Stimulated activated CD8-positive, alpha-beta memory T cell treated with anti-CD3 and anti-CD28 coated beads, Interleukin-2, amount 100 ng/mL, for 1 hour (primary cell): ENCODE measurements at places on chromosomes 4 and X.

GRCh38 chrX:2516623-2517022 lies 15.8 kb upstream of the DHRSX start:
- no peak for DNase-seq

DNA sequence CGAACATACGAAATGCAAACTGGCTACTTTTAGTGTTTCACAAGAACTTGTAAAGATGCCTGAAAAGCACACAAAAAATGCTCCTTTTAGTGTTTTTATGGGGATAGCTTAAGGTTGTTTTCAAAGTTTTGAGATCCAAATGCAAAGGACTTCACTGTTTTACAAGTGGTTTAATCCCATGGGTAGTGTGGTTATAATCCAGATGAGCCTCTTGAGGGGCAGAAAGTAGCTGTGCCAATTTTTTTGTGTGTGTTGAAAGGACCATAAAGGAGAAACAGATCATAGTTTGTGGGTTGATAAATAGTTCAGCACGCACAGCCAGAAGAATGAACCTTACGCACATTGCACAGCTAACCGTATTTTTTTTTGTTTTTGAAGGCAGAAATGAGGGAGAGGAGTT lies 126.9 kb upstream of the GIMD1 start:
- no peak for DNase-seq

- no peak for DNase-seq
Observed at GRCh38 chr4:52001616-52002015, 18.5 kb downstream of the LRRC66 start.

- DNase-seq: no peak
Observed at GRCh38 chr4:25911356-25911755, 2.7 kb upstream of the SMIM20 start.

- DNase-seq: no peak
Observed at GRCh38 chr4:121822796-121823504, 733 bp downstream of the CCNA2 start.

- DNase-seq: no peak
Observed at GRCh38 chr4:6471307-6472007, 957 bp downstream of the PPP2R2C start.

DNA sequence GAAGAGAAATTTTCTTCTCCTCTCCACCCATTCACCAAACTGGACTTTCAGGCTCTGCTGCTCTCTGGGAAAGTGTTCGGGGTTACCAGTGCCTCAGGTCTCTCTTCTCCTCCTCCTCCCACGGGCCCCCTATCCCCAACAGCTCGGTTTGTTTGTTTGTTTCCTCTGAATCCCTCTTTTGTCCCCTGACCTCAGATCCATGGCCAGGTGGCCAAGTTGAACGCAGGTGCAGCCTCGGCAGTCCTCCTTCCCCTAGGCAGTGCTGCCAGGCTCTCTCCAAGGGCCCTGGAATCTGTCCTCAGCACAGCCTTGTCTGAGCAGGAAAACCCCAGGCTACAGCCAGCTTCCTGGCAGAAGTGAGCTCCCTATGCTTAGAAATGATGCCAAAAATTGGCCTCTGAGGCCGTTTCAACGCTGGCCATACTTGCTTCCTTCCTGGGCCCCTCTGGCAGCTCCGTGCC lies 60.0 kb downstream of the FHDC1 start:
- no peak for DNase-seq

DNA sequence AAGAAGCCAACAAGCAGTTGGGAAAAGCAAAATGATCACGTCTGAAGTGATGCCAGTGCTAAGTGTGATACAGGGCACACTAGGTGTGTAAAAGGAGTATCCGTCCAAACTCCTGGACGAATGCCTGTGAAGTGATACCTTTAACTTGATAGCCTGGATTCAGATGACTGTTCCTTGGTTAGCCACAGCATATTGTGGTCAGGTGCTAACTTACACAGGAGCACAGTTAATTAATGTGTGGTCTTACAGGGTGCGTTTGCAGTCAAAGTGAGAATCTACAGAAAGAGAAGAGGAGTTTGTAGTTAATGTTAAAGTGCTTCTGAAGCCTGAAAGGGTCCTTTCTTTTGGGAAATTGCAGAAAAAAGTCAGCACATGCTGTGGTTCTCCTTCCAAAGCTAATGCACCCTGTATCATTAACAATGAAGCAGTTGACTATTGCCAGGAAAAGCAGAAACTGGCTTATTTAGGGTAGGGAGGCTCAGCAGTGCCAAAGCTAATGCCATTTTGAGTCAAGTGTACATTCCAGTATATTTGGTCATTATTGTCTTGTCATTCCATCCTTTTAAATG lies 61.1 kb downstream of the DCLK2 start:
- DNase-seq: no peak

- no peak for DNase-seq
Observed at GRCh38 chrX:15170927-15171326, 99.0 kb downstream of the ASB9 start.

DNA sequence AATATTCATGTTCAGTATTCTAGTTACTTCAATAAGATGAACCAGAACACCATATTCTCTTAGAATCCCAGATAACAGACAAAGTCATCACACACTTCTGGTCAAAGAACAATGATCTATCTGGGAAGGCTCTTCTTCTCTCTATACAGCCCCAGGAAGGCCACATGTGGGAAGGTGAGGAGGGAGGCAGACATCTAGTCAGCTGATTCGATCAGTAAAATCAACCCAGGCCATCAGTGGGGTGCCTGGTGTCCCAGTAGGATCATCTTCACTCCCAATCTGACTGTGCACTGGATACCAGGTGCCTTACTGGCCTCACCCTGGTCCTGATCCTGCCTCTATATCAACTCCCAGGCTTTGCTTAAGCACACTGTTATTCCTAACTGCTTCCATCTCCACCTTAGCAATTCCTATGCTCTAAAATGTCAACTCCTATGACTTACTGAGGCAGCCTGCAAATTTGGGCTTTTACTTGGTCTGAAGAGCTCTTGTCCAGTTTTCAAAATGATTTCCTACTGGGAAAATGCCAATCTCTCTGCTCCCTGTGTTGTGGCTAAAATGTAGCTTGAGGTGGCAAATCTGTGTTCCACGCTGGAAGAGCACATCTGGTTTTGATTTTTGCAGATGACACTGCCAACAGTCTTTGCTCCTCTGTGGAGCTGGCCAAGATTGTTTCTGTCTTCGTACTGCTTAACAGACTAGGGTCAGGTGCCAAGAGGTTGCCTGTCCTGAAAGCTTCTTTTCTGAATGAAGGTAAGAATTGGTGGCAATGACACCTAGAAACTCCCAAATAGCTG lies 128.7 kb downstream of the MGST2 start:
- no peak for DNase-seq

- DNase-seq: no peak
Observed at GRCh38 chr4:53563824-53564223, 27.5 kb downstream of the LNX1 start.

DNA sequence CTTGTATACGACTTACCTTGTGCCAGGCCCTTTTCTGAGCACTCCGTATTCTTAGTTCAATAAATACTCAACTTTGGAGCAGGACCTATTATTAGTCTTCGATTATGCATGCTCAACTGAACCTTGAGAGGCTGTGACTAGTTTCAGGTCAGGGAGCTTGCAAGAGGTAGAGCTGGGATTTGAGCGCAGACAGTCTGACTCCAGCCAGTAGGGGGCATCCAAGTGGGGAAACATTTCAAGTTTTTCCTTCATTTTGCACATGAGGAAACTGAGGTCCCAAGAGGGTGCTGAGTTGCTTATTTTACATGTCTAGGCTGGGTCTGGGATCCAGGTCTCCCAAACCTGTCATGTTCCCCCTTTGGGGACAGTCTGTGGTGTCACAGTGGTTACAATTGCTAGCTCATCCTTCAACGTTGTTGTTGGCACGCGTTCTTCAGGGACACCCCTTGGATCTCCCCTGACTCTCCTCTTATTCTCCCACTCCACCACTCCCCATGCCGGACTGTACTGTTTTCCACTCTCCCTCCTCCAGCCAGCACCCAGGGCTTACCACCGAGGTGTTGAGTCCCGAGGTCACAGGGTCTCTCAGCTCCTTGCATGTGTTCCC lies 6.7 kb upstream of the PRICKLE3 start:
- no peak for DNase-seq

DNA sequence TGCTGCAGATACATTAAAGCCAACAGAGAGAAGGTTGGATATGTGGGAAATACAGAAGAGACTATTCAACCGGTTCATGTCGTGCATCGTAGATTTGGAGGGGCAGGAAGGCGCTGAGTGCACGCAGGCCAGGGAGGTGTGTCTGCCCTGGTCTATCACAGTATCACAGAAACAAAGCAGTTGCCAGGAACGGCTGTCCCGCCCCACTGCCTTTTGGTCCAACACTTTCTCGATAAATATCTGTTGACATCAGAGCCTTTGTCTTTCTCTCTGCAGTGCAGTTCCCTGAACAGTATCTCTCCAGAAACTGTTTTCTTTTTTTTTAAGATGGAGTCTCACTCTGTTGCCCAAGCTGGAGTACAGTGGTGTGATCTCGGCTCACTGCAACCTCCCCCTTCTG lies 151.1 kb upstream of the BCOR start:
- no peak for DNase-seq

- no peak for DNase-seq
Observed at GRCh38 chrX:119686087-119686691, 6.8 kb downstream of the SEPTIN6 start.

DNA sequence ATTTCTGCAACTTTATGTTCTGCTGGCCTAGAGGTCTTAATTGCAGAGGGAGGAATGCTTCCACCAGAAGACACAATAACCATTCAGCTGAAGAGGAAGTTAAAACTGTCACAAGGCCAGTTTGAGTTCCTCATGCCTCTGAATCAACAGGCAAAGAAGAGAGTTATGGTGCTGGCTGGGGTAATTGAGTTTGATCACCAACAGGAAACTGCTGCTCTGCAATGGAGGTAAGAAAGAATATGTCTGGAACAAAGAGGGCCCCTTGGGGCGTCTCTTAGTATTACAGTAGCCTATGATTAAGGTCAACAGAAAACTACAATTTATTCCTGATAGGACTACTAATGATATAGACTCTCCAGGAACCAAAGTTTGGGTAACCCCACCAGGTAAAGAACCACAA lies 744.0 kb downstream of the FSTL5 start:
- DNase-seq: no peak

DNA sequence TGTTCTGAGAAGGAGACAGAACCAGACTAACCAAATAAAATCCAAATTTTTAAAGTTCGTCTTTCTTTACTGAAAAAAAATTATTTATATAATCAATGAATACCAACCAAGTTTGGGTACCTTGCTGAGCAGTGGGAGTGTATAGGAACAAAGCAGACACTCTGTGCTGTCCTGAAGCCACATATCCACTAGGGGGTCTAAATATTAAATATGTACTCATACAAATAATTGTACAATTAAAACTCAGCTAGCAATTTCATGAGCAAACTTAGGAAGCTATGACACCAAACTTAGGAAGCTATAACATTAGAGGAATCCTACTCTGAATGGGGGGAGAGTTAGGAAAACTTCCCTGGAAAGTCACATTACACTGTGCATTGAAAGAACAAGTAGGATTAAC lies 582.0 kb upstream of the EPHA5 start:
- no peak for DNase-seq

DNA sequence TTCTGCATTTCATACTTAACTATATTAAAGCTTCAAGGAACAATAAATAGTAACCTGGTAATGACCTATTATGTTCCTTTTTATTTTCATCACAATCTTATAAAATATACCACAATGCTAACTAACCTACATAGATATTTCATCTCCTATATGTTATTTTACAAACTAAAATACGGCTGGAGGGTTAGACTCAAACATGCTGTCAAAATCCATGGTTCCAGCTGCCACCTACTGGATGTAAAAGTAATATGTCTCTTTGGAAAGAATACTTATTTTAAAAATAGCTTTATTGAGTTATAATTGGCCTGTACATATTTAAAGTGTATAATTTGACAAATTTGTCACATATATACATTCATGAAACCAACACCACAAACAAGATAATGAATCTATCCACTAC lies 15.0 kb downstream of the RGN start:
- no peak for DNase-seq

GRCh38 chr4:77076889-77077635 lies 1.3 kb upstream of the CCNI start:
- DNase-seq: no peak

- DNase-seq: no peak
Observed at GRCh38 chr4:56132835-56133234, 184.1 kb downstream of the CEP135 start.

GRCh38 chrX:29617725-29618124 lies 597.6 kb upstream of the MAGEB2 start:
- DNase-seq: no peak

DNA sequence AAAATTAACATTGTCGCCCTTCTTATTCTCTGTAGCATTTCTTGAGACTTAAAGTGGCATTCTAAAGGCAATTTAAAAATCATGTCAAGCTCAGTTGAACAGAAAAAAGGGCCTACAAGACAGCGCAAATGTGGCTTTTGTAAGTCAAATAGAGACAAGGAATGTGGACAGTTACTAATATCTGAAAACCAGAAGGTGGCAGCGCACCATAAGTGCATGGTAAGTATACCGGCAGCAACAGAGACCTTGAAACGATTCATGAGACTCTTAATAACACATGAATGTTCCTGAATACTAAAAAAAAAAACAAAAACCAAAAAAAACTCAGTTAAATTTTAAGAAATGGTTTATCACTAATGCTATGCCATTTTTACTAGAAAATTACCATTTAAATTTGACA lies 82.4 kb upstream of the HPRT1 start:
- no peak for DNase-seq

- no peak for DNase-seq
Observed at GRCh38 chr4:1368421-1369090, 21.5 kb downstream of the UVSSA start.

DNA sequence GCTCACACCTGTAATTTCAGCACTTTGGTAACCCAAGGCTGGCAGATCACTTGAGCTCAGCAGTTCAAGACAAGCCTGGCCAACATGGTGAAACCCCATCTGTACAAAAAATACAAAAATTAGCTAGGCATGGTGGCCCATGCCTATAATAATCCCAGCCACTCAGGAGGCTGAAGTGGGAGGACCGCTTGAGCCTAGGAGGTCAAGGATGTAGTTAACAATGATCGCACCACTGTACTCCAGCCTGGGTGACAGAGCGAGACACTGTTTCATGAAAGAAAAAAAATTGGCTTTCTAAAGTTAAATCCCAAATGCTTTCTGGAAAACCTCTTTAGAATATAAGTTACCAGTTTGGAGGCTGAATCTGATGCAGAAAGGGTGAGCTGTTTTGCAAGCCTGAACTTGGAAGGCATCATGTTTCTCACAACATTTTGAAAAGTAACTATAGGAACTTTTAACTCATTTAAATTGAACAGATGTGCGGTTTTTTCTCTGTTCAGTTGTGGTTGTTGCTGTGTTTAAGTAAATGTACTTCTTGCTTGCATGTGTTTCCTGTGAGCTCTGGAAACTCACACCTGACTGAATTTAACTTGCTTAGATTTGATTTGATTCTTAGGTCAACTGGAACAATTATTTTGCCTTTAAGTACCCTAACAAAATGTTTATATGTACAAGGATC lies 39.8 kb upstream of the TMEM131L start:
- no peak for DNase-seq

GRCh38 chr4:185019456-185020292 lies 1.4 kb downstream of the HELT start:
- DNase-seq: no peak
